Stimulated activated CD8-positive, alpha-beta memory T cell treated with anti-CD3 and anti-CD28 coated beads, Interleukin-4, amount 100 ng/mL, for 1 hour (primary cell): ENCODE measurements at places on chromosomes 5 and 9.

- DNase-seq: no peak
Measured at GRCh38 chr5:146520731-146521130, 4.7 kb upstream of the GPR151 start.

- no peak for DNase-seq
Measured at GRCh38 chr9:80875947-80876346, 813.4 kb downstream of the TLE1 start.

DNA sequence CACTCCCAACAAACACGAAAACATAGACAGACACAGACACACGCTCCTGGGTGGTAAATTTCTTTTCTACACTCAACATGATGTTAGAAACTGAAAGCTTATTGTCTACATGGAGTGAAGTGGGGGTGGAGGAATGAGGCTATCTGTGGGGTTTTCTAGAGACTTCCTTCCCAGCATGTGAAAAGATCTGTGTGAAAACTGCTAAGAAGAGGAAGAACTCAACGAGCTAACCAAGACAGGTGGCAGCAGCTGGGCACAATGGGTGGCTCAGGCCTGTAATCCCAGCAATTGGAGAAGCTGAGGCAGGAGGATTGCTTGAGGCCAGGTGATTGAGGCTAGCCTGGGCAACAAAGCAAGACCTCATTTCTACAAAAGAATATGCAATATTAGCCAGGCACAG is 7.6 kb downstream of the FYB1 start:
- DNase-seq: no peak

DNA sequence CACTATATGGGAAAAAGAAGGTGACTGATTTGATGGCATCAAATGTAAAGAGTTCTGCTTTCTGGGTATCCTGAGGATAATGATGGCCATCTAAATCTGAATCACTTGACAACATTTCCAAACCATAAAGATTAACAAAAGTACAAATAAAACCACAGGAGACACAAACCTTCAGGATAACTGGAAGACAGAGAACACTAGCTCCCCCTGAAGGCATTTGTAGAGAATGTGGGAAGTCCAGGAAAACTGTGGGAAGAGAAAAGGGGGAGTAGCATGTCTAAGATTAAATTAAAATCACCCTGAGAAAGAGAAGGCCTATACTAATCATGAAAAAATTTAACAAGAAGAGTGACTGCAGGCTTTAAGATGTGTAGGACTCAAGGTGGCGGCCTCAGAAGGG is 116.2 kb downstream of the PRELID2 start:
- no peak for DNase-seq

- DNase-seq: no peak
Measured at GRCh38 chr5:56791396-56791795, 24.0 kb upstream of the MAP3K1 start.

GRCh38 chr5:9513827-9514226 is 32.0 kb downstream of the SEMA5A start:
- no peak for DNase-seq
